ENCODE measurements at places on chromosomes 5 and 9.
A peak's percentile ranks its signal among the peaks of the same experiment; 100 is the strongest.

GRCh38 chr5:149636861-149637246, 55.6 kb downstream of the ARHGEF37 start:
- DNase-seq = no peak

GRCh38 chr9:8809741-8810140, 1010.2 kb upstream of the DMAC1 start:
- no peak for DNase-seq

- peak; percentile 67 for DNase-seq
These were observed 731 bp downstream of the PRR16 start for GRCh38 chr5:120464627-120465435.

GRCh38 chr5:117872798-117873368, 1115.5 kb downstream of the DTWD2 start:
- DNase-seq = no peak

- peak; percentile 78 for DNase-seq
These were observed 70.2 kb upstream of the STXBP1 start for GRCh38 chr9:127541865-127542264.

DNA sequence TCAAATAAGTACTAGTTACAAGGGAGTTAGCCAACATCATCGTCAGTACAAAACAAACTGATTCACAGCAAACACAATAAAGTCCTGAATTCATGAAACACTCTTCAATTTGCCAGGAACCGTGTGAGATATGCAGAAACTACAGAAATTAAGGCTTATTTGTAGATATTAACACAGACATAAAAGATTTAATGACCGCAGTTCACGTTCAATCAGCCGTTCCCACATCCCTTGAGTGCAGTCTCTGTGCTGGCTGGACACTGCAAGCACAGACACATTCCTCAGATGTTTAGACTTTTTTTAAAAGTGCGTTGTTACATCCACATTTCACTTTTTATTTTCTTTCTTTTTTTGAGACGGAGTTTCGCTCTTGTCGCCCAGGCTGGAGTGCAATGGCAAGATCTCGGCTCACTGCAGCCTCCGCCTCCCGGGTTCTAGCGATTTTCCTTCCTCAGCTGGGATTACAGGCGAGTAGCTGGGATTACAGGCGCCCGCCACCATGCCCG, 566 bp upstream of the CEP78 start:
- no peak for DNase-seq

DNA sequence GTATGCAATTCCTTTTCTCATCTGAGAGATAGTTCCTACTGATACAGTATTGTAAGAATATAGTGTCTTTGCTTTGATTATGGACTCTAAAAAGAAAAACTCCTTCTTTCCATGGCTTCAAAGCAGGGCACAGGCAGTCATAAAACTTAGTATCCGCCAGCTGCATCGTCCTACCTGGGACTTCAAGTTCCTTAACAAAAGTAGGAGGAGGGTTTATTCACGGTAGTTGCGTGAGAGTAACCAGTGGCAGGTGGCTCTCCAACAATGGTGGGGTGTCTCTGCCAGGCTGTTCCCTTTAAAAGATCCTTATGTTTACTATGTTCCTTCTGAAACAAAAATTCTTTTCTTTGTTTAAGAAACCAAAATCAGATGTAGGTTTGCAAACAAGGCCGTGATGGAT, 173.5 kb upstream of the DMAC1 start:
- DNase-seq = no peak
